Hematopoietic multipotent progenitor cell treated with erythropoietin and hydrocortisone succinate and interleukin-3 and kit ligand, for 8 days (in vitro differentiated cells): ENCODE measurements at places on chromosomes 1 and 21.

- DNase-seq: no peak
These were observed 519.8 kb downstream of the COL11A1 start for GRCh38 chr1:102588536-102588935.

DNA sequence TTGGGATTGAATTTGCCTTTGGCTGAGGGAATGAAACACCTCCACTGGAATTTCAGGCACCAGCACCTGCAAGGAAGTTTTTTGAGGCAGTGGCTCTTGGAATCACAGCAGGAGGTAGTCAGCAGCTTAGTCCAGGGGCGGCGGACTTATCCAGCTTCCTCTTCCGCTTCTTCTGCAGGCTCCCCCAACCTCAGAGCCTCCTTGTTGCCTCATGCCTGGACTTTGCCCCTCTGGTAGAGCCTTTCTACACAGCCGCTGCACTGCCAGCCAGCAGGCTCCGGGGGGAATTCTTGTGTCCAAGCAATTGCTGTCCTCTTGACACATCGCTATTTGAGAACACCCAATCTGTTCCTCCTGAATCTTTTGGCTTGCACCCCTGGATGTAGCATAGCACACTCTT lies 4.4 kb upstream of the RHEX start:
- no peak for DNase-seq

GRCh38 chr21:45827302-45827692 lies 154.3 kb upstream of the COL6A1 start:
- DNase-seq: no peak

GRCh38 chr1:188433425-188433824 lies 1604.7 kb downstream of the PLA2G4A start:
- DNase-seq: no peak

DNA sequence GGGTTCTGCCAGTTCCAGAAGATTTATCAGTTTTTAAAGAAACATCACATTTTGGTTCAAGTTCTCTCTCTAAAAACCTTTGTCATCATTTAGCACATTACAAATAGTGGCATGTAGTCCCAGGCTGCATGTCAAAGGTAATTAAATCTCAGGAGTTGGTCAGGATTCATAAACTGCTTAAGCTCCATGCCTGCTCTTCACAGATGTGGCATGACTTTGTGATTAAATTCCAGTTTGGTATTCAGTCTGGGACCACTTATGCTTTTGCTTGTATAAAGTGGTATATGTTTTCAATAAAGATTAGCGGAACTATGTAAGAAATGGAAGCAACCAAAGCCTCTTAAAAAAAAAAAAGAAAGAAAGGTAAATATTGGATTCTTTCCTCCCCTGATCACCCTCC lies 408.0 kb downstream of the DISC1 start:
- no peak for DNase-seq

DNA sequence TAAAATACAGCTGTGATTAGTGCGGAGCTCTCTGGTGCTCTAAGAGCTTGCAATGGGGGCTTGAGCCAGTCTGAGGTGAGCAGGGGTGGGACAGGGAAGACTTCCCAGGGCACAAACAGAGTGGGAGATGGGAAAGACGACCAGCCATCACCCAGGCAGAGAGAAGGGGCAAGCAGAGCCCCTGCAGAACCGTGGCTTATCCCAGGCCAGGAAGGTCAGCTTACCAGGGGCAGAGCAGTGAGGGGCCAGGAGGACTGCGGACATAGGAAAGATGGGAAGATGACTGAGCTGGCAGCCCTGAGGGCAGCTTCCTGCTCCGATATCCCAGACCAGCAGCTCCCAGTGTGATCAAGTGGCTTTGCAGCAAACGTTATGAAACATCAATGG lies 55.4 kb upstream of the IFFO2 start:
- DNase-seq: no peak

DNA sequence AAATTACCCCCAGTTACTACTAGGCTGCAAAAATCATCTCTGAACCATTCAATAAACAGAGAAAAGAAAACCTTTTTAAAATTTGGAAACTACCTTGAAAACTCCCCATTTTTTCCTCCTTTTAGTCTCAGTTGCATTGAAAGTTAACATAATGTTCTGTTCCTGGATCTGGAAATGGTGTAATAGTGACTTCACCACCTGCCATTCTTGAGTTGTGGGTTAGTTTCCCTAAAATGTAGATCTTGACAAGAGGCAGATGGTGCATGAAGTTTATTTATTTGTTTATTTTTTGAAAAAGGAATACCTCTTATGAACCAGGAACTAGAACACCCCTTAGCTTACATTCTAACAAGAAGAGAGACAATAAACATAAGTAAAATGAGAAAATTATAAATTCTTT lies 72.8 kb downstream of the ATF6 start:
- DNase-seq: no peak

GRCh38 chr1:232508130-232508701 lies 121.7 kb downstream of the SIPA1L2 start:
- DNase-seq: no peak

GRCh38 chr1:6591222-6591621 lies 11.4 kb downstream of the ZBTB48 start:
- DNase-seq: no peak

GRCh38 chr1:97252076-97252475 lies 530.5 kb downstream of the PTBP2 start:
- no peak for DNase-seq

DNA sequence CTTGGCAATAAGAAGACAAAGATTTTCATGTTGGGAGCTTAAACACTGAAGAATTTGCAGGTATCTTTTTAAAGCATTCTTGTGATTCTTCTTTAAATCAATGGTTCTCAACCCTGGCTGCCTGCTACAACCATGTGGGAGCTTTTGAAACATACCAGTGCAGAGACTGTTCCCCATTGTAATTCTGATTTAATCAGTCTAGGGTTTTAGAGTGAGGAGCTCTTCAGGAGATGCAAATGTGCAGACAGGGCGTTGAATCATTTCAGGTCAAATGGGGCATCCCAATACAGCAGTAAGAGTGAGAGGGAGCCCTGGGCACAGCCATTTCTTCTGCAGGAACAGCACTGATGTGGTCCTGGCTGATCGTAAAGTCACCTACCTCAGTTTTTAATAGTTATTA lies 24.3 kb downstream of the KCNJ6 start:
- no peak for DNase-seq

DNA sequence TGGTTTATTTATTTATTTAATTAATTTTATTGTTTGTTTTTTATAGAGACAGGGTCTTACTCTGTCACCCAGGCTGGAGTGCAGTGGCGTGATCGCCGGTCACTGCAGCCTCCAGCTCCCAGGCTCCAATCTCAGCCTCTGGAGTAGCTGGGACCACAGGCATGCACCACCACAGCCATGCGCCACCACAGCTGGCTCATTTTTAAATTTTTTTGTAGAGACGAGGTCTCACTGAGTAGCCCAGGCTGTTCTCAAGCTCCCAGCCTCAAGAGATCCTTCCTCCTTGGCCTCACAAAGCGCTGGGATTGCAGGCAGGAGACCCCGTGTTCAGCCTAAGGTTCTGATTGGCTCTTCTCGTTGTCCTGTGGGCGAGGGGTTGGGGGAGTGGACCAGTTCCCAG lies 22.1 kb downstream of the UMODL1 start:
- no peak for DNase-seq

DNA sequence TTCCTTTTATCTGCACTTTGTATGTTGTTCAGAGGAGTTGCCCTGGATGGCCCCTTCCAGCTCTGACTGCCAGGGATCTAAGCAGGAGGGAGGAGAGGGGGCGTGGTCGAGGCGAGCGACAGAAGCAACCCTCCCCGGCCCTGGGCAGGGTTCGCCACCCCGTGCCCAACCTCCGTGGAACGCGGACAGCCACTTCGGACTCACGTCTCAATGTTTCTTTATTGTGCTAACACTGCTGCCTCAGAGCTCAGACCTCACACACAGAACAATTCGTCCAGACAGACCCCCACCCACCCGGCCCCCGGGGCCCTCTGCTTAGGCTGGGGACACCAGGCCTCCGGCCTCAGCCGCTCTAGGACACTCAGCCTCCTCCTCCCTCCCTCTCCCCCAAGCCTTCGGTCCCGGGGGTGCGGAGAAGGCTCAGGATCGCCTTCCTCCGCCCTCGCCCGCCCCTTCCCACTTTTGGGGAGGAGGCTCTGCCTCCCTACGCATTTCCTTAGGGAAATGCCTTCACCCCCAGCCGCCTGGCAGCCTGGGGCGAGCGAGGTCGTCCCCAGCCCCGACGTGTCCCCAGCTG lies 8.3 kb downstream of the VSIG8 start:
- DNase-seq: peak; percentile 19

DNA sequence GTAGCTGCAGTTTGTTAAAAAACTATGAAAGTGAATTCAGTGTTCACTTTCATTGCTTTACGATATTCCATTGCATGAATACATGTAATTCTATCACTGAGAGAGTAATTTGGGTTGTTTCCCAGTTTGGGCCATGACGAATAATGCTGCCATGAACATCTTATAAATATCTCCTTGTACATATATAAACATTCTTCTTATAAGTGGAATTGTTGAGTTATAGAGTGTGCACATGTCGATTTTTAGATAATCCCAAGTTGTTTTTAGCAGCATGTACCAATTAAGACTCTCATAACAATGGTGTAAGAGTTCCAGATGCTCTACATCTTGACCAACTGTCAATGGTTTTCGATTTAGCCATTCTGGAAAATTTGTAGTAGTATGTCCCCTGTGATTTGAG lies 40.9 kb downstream of the ALG6 start:
- no peak for DNase-seq

- no peak for DNase-seq
These were observed 250 bp downstream of the F5 start for GRCh38 chr1:169586067-169586394.

DNA sequence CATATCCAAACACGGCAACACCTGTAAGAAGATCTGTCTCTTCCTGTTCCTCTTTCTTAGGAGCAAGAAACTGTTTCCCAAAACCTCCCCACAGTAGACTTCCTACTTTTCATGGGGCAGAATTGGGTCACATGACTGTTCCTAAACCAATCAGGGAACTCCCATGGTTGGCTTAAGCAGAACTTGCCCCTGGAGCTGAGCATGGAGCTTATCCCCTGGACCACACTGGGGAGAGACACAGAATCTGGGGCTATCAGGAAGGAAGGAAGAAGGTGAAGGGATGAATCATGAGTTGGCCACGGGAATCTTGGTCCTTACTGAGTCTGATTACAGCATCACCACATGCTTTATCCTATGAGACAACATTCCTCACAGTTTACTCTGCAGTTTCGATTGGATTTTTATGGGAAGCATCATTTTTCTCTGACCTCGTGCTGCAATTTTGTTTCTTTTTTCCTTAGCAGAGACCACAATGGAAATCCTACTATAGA lies 81.8 kb downstream of the CDC7 start:
- DNase-seq: no peak

- no peak for DNase-seq
These were observed 188.5 kb downstream of the TM2D1 start for GRCh38 chr1:61536174-61537108.

DNA sequence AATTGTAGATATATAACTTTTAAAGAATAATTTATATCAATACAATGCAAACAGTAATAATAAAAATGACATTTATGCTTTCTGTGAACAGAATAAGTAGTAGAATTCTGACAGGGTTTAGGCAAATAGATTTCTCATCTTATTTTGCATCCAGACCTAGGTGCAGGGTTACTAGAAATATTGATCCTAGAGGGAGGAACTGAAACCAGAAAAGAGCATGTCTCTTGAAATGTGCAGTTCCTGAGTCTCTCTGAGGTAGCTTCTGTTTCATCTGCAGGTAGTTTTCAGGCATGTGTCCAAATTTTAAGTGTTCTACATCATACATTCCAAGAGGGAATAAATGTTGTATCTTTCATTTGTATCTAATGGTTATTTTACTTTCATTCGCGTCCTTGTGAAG lies 631.9 kb upstream of the ADGRL4 start:
- DNase-seq: no peak

- no peak for DNase-seq
These were observed 3.5 kb downstream of the KRTAP10-9 start for GRCh38 chr21:44630440-44630839.

GRCh38 chr1:117732956-117733355 lies 127.1 kb downstream of the TENT5C start:
- DNase-seq: no peak
